ENCODE measurements at places on chromosomes 3 and 15.
A peak's percentile ranks its signal among the peaks of the same experiment; 100 is the strongest.

- no peak for DNase-seq
Observed at GRCh38 chr3:48426944-48427629, 2.8 kb downstream of the PLXNB1 start.

GRCh38 chr3:3765661-3766060 is 33.6 kb upstream of the LRRN1 start:
- no peak for DNase-seq

GRCh38 chr3:156677536-156677935 is 3.1 kb downstream of the TIPARP start:
- DNase-seq: no peak

DNA sequence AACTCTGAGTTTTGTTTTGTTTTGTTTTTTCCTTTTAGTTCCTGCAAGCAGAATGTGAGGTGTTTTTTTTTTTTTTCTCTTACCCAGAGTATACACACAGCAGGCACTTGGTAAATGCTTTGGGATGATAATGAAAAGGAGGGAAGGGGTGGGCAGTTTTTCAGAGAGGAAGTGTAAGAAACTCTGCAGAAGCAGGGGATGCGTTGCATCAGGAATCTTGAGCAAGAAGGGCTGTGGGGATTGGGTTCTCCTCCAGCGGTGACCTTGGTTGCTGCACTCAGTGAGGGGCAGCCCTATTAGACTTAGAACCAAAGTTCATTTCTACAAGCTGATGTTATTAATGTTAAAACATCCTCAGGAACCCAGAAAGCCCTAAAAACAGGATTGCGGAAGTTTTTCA is 32.2 kb upstream of the TMEM158 start:
- DNase-seq: peak; percentile 1

DNA sequence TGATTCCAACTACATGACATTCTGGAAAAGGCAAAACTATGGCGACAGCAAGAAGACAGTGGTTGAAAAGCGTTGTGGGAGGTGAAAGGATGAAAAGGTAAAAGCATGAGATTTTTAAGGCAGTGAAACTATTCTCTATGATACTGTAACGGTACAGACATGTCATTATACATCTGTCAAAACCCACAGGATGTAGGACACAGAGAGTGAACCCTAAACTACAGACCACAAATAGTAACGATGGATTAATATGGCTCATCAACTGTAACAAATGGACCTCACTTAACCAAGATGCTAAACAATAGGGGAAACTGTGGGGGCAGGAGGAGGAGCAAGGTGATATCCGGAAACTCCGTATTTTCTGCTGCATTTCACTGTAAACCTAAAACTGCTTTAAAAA is 39.1 kb downstream of the MYO9A start:
- no peak for DNase-seq

GRCh38 chr15:73781038-73781925 is 28.1 kb upstream of the INSYN1 start:
- DNase-seq: no peak

GRCh38 chr15:68700455-68701123 is 120.1 kb downstream of the ANP32A start:
- no peak for DNase-seq

GRCh38 chr3:156525808-156526207 is 29.1 kb downstream of the SSR3 start:
- no peak for DNase-seq

- DNase-seq: no peak
Observed at GRCh38 chr15:39442898-39443297, 138.0 kb upstream of the THBS1 start.

- peak; percentile 58 for DNase-seq
Observed at GRCh38 chr3:161305095-161305991, 66.0 kb downstream of the SPTSSB start.

GRCh38 chr3:153045150-153045549 is 116.9 kb upstream of the RAP2B start:
- no peak for DNase-seq

GRCh38 chr15:91243826-91244225 is 143.8 kb downstream of the SV2B start:
- DNase-seq: no peak

- peak; percentile 16 for DNase-seq
Observed at GRCh38 chr3:14689247-14689980, 14.5 kb downstream of the C3orf20 start.

- DNase-seq: no peak
Observed at GRCh38 chr3:74489050-74489792, 125.2 kb downstream of the CNTN3 start.

DNA sequence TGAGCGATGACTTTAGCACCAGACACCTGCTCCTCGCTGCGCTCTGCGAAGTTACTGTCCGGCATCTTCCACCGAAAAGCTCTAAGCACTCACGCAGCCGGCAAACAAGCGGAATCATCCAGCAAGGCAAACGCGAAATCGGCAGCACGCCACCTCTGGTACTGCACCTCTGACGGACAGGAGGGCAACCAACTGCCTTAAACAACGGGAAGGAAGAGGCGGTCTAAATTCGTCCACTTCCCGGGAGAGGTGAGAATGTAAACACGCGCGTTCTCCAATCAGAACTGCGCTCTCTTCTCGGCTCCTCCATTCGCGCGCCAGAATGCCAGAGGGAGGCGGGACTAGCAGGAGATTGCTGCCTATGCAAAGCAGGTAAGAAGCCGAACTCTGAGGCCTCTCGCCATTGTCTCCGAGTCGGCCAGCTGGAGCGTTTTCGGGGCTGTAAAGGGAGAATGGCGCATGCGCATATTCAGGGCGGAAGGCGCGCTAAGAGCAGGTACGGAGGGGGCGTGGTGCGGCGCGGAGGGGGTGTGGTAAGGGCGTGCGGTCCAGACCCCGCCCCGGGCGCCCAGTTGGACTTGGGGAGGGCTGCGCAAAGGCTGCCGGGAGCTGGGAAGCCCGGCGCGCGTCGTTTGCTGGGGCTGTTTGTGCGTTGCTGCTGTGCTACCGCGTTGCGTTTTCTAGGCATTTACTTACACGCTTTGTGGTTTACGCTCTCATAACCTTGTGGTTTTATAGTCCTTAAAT is at the start of the genes BTD and HACL1:
BTD (plus strand) TSS at position 347 of the 747 bp plus-strand sequence. CDS start 33,695 bp downstream, outside the sequence.
HACL1 (minus strand) TSS at position 171 of the 747 bp plus-strand sequence; CDS start at position 65, 106 bp downstream.
- no peak for DNase-seq

DNA sequence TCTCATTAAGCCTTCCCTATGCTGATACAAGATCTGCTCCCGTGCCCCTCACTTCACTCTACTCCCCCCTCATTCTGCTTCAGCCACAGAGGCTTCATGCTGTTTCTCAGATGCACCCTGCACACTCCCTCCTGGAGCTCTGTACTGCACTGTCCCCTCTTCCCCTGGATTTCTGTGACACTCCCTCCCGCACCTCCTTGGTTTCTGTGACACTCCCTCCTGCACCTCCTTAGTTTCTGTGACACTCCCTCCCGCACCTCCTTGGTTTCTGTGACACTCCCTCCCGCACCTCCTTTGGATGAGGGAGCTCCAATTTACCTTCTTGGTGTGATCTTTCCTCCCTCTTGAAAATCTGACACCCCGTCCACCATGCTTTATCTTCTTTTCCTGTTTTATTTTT is 28.2 kb downstream of the BDH1 start:
- DNase-seq: no peak

DNA sequence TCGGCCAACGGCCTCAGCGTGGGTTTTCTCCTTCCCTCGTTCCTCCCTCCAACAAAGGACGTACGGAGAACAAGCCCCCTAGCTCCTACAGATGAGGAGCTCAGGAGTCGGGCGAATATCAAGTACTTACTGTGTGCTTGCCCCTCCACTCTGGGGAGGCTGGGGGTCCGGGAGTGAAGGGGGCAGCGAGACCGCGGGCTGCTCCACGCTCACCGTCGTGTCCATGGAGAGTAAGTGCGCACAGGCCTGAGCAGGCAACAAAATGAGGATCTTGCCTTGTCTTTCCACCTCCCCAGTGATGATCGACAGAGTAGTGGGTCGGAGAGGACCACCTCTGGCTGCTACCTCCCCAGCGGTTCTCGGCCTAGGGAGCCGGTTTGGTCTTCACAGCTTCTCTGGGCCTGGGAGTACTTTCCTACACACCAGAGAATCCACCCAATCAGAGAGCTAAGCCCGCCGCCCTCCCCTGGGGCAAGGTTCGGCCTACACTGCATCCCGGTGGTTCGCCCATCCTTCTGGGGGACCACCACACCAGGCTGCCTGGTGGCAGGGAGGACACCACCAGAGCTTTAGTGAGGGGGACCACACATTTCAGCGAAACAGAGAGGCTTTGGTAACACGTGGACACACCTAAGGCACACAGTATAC is 603 bp upstream of the TRANK1 start:
- DNase-seq: no peak

- no peak for DNase-seq
Observed at GRCh38 chr15:77497942-77498361, 77.3 kb downstream of the HMG20A start.

DNA sequence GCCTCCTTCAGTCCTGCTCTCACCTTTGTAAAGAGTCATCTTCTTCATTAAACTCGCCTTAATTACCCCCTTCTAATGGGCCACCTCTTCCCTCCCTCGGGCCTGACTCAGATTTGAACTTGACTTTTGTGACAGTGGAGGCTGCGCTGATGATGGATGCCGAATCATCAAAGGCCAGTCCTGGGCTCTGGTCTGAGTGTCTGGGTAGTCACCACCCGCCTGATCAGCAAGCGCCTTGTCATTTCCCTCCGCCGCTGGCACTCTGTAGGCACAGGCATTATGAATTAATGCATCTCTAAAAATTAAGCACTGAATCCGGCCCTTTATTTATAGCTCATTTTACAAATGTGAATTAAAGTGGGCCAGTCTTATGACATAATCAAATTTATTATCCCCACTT is 116.7 kb upstream of the PROK2 start:
- DNase-seq: no peak

DNA sequence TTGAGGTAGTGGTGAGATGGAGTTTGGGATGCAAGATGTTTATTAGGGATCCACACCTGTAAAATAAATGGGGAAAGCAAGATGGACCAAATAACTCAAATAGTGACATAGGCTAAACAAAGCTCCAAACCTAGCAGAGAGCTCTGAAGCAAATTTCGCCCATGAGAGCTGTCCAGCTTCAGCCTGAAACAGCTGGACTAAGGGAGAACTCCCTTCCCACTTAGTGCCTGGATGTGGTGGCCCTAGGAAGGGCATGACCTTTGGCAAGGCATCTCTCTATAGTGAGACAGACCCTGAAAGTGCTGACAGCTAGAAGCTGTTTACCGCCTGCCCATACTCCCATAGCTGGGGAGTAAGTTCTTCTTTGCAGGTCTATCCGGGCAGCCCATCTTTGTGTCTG is 48.1 kb downstream of the COL6A5 start:
- no peak for DNase-seq

- peak; percentile 30 for DNase-seq
Observed at GRCh38 chr3:61936344-61936937, 375.1 kb downstream of the PTPRG start.

- no peak for DNase-seq
Observed at GRCh38 chr3:106794442-106794841, 582.8 kb upstream of the CCDC54 start.

GRCh38 chr3:194732617-194733016 is 46.9 kb downstream of the FAM43A start:
- DNase-seq: peak; percentile 36

GRCh38 chr15:60003243-60004008 is 685 bp upstream of the FOXB1 start:
- DNase-seq: no peak

GRCh38 chr3:14861031-14861430 is 42.3 kb downstream of the FGD5 start:
- DNase-seq: peak; percentile 3

DNA sequence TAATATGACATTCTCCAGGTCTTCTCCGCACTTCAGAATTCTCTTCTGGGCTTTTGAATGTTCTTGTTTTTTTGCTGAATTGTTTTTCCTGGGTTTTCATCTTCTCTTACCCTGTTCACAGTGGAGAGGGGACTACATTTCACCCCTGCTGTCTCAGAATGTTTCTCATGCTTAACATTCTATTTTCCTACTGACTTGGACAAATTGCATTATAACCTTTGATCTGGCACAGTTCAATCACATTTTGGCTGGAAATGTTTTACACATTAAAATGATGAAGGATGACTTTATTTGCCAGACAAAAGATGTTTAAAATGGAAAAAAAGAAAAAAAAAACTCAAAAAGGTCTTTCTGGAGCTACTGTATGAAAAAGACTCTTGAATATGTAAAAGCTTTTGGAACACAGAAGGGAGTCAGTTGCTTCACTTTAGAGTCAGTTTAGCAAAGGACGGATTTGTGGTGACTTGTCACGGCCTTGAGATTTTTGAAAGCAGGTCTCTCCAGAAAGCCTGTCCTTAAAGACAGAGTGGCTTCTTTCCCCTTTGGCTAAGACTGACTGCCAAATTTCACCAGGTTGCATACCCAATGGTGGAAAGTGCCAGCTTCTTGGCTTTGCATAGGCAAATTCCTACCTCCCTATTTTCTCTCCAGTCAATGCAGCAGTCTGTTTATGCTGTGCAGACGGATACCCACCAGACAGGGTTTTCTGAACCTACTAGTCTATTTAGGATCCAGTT is 401.0 kb upstream of the TBL1XR1 start:
- no peak for DNase-seq

- no peak for DNase-seq
Observed at GRCh38 chr3:126711121-126711760, 7.2 kb downstream of the CHCHD6 start.

DNA sequence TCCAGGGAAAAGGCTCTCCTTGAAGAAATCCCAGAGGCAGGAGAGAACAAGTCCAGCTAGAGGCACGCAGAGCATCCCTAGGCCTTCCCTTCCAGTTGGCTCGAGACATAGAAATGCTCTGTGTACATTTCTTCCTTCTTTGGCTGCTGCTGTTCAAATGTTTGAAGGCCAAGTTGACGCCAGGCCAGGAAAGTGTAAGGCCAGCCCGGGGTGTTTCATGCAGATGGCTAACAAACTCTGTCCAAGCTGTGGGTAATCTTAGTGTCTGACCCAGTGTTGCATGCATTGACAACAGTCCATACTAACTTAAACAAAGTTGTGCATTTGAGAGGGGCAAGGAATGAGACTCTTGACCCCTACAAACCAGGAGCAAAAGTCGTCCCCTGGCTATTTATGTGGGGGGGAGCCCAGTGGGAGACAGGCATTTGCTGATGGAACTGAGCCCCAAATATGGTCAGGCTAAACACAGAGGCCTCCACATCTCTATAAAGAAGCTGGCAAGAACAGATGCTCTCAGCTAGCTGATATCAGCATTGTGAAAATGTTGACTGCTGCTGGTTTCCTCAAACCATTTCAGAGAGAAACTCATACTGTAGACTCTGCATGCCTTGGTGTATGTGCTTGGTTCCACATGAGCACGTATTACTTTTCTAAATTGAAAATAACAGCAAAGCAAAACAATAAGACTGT is 139.5 kb downstream of the ADAMTS9 start:
- DNase-seq: no peak

- DNase-seq: no peak
Observed at GRCh38 chr15:40953713-40954074, 423 bp downstream of the CHAC1 start.

- DNase-seq: no peak
Observed at GRCh38 chr3:106299300-106300098, 430.7 kb upstream of the CBLB start.

- DNase-seq: no peak
Observed at GRCh38 chr3:8095724-8096123, 405.9 kb upstream of the LMCD1 start.

All from Kasumi-1 (cell line).